Activated CD4-positive, CD25-positive, alpha-beta regulatory T cell treated with anti-CD3 and anti-CD28 coated beads, Interleukin-2, amount 50 U/mL, for 24 hours (primary cell): ENCODE measurements at places on chromosomes 1 and 21.
A peak's percentile ranks its signal among the peaks of the same experiment; 100 is the strongest.

DNA sequence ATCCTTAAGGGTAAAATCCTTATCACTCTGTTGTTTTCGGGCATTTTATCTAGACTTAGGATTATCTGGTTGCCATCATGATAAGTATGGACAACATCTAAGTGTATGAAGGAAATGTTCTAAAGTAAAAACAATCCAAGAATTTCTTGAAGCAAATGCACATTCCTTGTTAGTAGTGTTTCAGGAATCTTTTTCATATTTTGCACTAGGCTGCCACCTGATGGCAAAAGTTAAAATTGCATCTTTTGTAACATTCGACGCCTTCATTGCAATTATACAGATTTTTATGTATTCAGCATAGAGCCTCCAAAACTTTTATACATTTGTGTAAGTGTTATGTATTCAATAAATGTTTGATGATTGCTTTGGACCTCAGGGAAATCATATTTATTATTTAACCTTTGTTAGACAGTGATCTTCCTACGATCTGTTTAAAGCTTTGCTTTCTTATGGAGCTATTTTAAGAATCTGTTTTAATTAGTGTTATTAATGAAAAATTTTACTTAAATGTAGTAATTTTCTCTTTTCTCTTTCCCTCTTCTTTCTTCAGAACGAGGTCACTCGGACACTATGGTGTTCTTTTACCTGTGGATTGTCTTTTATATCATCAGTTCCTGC lies 49.4 kb upstream of the KIAA1614 start:
- no peak for ATAC-seq

- peak; percentile 70 for ATAC-seq
These were observed 92.4 kb downstream of the EIF4G3 start for GRCh38 chr1:21084111-21084810.

GRCh38 chr1:210747890-210748289 lies 386.1 kb downstream of the KCNH1 start:
- ATAC-seq, result no peak

GRCh38 chr1:112231331-112231730 lies 164.7 kb upstream of the CTTNBP2NL start:
- no peak for ATAC-seq

DNA sequence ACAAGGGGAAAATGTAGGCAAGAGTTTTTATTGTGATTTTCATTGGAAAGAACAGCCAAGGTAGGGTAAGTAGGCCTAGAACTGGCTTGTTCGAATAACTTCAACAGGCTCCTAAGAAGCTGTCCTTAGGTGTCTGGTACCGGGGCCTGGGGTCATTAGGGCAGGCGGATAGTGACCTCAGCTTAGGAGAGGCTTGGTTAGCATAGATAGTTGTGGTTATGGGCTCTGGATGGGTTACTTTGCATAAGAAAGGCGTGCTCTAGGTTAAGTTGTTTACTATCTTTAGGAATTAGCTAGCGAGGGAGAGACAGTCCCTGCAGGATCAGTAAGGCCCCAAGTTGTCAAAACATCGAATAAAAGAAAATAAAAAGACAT lies 20.7 kb upstream of the HPCAL4 start:
- ATAC-seq, result no peak

GRCh38 chr1:79617777-79618176 lies 611.2 kb upstream of the ADGRL4 start:
- no peak for ATAC-seq

DNA sequence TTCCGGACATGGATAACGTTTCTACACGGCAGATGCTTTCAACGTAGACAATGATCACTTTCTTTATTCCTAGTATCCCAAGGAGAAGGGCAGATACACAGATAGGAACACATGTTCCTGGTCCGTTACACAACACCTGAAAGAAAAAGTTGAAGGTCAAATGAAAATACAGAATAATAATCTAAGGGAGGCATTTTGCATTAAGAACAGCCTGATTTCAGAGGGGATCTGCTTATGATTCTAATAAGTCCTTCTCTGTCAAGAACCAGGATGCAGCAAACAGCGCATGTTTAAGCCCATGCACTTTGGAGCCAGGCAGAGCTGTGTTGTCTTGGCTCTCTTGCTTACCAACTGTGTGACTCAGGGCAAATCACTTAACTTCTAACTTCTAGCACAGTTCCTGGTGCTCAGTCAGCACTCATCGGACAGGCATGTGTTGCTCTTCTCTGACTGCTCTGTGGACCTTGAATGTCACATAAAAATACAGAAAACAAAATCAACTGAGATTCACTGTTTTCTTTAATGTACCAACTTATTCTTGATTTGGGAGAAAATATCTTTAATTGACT lies 56.3 kb upstream of the CNN3 start:
- ATAC-seq, result no peak

GRCh38 chr1:188371295-188371806 lies 1542.6 kb downstream of the PLA2G4A start:
- ATAC-seq, result no peak
